ENCODE measurements at places on chromosomes 5 and 9.

- DNase-seq, result no peak
Observed at GRCh38 chr9:123637606-123637944, 281.6 kb downstream of the CRB2 start.

GRCh38 chr9:15371448-15371845 lies 51.2 kb upstream of the SNAPC3 start:
- DNase-seq, result no peak

GRCh38 chr9:90943341-90943740 lies 141.7 kb downstream of the SYK start:
- DNase-seq, result no peak

- DNase-seq, result no peak
Observed at GRCh38 chr5:178068293-178068692, 45.0 kb upstream of the N4BP3 start.

- DNase-seq, result no peak
Observed at GRCh38 chr9:19998823-19999455, 210.1 kb upstream of the SLC24A2 start.

DNA sequence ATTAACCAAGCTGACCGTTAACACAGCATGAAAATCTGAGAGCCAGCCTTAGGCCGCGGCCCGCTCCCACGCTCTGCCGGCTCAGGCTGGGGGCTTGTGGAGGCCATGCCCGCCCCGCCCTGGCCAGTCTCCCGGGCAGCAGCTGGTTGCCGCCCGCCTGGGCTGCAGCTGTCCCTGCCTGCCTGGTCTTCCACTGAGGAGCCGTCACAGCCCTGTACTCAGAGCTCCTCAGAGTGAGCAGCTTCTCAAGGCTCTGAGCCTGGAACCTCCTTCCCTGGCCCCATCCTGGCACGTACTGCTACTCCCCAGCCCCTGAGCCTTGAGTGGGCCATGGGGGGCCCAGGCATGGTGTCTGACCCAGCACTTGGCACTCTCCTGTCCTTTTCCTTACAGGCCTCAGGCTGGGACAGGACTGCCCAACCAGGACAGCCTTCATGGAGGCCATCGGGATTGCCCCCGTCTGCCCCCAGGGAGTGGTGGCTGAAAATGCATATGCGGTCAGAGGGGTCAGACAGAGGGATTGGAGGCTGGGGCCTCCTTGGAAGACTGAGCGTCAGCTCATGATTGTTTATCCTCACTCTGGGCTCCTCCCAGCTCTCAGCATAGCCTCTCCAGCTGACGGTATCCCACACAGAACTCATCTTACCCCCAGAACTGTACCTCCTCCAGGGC lies 11.9 kb downstream of the FGFR4 start:
- DNase-seq, result no peak

- no peak for DNase-seq
Observed at GRCh38 chr5:116423141-116423540, 151.5 kb downstream of the SEMA6A start.

Measured in stimulated activated CD8-positive, alpha-beta memory T cell treated with anti-CD3 and anti-CD28 coated beads, Interleukin-7, amount 100 ng/mL, for 4 hours (primary cell).